ENCODE measurements at places on chromosomes 2 and 18.

GRCh38 chr18:26650310-26651268 lies 102.2 kb upstream of the KCTD1 start:
- DNase-seq = no peak

DNA sequence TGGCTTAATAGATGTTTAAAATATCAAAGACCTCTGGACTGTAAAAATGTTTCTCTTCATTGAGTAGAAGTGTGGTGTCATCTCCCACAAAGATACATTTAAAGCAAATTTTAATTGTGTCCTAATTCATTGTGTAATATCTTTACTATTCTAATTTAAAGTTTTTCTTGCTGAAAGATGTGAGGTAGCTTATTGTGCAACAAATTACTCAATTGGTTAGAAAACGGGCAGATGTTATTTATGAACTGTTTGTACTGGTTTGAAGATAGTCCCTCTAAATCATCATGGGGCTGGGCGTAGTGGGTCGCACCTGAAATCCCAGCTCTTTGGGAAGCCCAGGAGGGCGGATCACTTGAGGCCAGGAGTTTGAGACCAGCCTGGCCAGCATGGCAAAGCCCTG lies 65.3 kb downstream of the CYBRD1 start:
- no peak for DNase-seq

DNA sequence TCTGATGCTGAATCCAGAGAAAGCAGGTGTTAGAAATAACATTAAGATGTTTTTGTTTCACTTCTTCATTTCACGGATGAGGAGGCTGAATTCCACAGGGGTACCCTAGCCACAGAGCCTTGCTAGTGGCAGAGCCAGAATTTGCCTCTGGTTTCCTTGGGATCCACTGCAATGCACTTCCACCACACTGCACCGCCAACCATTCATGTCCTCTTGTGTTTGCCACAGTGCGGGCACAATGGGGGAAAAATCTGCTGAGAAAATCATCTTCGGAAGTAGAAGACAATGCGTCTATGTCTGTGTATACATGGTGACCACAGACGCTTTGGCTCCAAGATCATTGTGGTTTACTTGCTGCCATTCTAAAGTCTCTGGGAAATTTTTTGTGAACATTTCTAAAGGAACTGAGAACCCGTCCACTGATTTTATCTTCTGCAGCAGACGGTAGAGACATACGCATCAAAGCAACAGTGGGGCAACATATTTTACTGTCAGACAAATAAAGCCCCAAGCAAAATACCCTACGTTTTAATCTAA lies 14.9 kb downstream of the ICOS start:
- no peak for DNase-seq

DNA sequence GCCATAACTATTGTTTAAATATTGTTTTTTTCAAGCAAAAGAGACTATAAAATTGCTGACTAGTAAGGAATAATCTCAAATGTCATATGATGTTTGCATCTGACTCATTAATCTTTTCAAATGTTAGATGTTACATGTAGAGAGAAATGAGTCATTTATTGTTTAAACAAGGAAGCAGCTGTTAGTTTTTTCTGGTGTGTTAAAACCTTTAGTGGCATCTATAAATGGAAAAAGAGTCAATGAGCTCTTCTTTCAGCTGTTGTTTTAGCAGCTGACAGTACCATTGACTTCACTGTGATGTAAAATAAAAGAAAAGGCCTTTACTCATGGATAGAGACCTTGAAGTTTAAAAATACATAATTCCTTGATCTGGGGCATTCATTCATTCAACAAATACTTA lies 1.8 kb upstream of the KLHL41 start:
- peak; percentile 92 for DNase-seq

DNA sequence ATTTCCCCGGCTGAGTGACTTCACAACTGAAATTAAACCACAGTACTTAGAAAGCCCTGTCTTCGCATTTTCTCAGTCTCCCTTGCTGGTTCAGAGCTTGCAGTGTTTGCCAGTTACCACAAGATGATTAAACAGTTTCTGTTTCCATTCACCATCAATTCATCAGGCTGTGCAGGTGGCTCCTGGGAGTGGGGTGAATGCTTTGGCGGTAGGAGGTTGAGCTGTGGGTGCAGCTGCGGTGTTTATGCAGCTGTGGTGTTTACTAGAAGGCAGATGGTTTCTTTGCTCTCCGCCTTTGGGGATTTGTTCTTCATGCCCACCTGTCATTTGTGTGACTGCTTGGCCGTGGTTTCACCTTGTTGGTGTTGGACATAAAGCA lies 16.1 kb downstream of the ACOXL start:
- DNase-seq = no peak

GRCh38 chr18:37361335-37362157 lies 204.1 kb downstream of the CELF4 start:
- no peak for DNase-seq

DNA sequence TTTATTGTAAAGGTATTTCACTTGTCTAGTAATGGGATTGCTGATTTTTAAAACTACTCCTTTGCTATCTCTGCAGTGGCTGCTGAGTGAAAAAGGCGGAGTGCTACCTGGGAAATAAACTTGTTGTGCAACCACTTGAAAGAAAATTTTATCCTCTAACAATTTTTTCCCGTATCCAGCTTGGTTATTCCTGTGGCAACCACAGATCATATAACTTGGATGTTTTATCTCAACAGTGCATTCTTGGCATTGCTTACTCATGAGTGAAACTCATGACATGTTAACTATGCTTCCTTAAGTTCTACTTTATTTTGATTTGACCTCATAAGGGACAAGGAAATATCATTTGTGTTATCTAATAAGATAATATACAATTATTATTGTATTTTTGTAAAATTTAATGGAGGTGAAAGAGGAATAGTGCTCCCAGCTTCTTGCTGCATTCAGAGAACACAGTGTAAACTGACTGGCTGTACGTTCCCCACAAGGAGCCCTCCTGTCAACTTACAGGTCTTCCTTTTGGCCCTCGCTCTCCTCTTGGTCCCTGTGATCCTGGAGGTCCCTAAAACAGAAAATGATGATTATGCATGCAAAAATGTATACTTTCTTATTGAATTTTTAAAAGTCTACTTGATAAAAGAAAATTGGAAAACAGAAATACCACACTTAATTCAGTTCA lies 82.7 kb downstream of the COL5A2 start:
- no peak for DNase-seq

DNA sequence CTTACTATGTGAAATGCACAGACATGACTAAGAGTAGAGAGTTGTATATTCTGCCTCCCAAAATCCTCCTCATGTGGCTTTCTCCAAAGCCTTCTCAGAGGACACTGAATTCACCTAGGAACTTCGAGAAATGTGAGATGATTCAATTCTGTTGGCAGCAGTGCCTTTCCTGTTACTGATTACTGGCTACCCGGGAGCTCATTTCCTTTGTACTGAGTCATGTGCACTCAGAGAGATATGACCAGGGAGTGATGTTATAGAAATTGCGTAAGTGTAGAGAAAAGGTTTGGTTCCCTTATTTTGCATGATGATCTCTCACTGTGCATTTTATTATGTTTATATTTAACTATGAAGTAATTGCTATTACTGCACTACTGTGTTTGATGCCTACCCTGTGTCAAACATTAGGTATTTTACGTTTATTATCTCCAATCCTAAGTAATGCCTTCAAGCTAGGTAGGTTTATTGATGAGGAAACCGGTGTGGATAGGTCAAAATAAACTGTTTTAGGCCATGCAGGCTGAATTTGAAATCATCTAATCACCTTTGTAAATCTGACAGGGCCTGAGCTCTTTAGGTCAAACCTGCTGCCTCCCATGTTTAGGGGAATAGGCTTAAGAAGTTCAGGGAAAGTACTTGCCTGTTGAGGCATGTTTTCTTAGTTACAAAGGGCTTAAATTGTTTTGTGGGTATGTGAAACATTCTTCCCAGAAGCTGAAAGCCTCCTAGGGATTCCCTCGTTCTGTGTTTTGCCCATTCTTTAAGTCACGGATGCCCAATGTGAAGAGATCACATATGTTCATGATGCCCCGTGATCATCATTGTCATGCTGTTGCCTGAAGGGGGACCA lies 86.8 kb downstream of the FMNL2 start:
- peak; percentile 94 for DNase-seq

DNA sequence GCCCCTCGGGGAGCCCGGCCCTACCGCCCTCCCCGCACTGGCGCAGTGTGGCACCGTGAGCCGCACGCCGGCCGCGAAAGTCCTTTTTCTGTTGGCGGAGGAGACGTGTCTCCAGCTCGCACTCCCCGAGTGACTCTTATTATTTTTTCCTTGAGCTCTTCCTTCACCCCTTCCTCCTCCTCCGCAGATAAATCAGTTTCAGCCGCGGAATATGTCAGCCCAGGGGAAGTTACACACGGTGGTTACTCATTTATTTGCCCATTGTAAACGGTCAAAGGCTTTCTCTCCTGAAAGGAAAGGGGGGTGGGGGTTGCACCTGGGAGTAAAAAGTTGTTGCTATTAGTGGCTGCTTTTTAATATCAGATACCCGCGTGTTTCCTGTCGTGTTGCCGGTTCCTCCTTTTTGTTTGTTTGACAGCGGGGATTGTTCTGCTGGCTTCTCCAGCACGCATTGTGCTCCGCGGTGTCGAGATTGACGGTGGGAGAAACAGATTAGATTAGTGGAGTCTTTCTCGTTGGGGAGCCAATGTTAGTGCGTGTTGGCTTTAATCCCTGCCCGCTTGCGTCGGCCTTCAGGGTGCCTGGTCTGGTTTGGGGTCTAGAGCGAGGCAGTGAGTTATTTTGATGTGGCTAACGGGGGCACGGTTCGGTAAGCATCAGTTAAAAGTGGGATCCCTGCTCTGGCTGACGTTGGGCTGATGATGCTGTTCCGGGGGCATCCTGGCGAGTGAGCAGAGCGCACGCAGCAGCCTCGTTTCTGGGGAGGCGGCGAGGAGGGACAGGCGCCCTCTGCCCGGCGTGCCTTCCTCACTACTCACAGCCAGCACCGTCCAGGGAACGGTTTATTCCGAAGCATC lies 1.6 kb downstream of the CRIM1 start:
- DNase-seq = peak; percentile 88

DNA sequence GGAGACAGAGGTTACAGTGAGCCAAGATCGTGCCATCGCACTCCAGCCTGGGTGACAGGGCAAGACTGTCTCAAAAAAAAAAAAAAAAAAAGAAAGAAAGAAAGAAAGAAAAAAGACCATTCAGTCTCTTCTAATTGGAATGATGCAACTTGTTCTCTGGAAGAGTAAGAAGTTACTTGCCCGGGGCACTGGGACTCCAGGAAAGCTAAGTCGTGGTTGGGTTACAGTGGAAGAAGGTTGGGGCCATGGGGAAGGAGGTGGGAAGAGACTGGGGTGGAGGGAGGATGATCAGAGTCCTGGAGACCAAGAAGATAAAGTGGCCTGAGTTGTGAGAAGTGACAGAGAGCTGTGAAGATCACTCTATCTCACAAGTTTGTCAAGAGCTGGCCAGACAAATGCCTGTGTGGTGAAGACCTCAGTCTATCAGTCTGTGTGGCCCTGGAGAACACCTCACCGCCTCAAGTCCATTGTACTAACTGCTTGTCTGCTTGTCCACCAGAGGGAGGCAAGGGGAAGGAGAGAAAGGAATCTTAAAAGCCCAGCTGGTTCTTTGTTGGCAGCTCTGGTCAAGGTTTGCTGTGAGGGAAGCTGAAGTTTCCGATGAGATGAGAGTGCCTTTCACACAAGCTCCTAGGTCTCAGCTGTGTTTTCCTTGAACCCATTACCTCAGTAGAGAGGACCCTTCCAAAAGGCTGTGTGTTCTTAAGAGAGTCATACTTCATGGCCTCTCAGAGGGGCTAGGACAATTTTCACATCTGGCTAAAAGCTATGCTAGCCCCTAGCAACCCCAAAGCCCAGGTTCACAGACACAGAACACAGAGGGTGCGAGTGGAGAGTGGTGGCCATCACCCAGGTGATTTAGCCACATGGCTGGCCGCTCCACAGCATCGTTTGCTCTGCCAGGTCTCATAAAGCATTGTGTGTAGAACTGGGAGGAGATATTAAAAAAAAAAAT lies 72.0 kb upstream of the TMEM178A start:
- peak; percentile 30 for DNase-seq

DNA sequence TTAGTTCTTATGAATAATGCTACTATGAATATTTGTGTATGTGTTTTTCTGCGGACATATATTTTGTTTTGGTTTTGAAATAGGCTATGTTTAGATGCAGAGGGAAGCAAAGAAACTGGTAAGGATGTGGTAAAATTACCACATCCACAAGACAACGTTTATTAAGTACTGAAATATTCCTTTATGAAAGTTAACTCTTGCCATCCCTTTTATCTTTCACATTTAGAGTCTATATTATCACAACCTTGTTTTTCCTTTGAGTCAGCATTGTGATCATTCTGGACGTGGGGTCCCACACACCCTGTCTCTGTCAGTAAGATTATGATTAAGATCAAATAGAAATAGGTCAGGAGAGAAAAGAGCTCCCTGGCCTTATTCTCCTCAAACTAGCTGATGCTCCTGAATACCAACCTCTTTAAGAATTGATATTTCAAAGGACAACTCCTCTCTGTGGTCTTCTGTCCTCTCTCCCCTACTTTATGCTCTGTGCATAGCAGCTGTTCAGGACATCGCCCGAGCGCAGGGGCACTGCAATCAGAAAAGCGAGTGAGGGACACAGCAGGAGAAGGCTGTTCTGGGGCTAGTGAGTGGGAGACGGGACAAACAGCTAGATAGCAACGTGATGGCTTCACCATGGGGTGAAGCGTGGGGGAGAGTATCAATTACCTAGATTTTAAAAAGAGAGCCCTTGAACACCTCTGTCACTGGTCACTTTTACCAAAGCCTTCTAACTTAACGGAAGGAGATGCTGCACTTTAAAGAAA lies 12.2 kb downstream of the METAP1D start:
- DNase-seq = no peak

- no peak for DNase-seq
These were observed 198.9 kb downstream of the BCL2 start for GRCh38 chr18:63120620-63121019.
